ENCODE measurements at places on chromosomes 5 and 9.
A peak's percentile ranks its signal among the peaks of the same experiment; 100 is the strongest.

DNA sequence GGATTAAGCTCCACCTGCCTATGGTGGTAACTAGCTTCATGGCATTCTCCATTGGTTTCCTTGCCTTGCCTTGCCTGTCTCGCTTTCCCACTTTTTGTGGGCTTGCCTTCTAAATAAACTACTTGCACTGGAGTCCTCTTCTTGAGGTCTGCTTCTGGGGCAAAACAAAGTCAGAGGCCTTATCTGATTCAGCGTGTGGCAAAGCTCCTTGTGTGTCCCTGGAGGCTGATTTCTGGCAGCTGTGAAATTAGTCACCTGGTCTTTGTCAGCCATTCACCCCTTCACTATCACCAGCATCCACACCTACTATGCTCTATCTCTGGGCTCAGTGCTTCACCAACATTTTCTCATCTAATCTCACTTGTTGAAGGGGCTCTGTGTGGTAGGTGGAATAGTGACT lies 176.2 kb downstream of the SEC61B start:
- no peak for DNase-seq

GRCh38 chr9:38355517-38356120 lies 36.9 kb upstream of the ALDH1B1 start:
- DNase-seq = no peak

- DNase-seq = no peak
These were observed 9.9 kb downstream of the NME5 start for GRCh38 chr5:138129347-138129746.

DNA sequence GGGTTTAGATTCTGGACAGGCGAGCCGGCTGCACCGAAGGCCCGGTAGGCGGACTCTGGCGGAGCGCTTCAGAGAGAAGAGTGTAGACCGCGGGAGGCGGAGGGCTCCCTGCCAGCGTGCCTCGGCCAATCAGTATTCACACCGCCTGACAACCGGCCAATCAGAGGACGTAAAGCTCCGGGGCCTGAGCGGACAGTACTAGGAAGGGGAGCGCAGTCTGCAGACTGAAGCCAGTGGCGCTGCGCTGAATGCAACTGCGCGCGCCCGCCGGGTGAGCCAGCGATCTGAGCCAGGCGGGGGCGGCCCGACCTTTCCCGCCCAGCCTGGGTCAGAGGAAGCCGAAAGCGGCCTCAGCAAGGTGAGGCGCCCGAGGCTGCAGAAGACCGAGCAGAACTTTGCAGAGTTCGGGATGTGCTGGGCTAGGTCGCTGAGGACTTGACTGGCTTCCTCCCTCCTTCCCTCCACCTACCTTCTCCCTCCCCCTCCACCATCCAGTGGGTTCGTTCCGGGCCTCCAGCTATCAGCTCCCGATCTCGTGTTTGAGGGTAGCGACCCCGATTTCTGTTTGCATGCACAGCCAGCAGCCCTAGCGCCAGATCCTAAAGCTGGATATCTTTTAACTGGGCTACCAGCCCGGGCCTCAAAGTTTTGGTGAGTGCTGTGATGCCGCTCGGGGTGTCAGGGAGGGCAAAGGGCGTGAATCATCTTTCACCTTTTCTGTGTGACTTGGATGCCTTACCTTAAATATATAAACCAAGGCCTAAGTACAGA lies at the start of gene DMRT2:
DMRT2 (plus strand) TSS at position 233 of the 771 bp plus-strand sequence. CDS start 1,257 bp downstream, outside the sequence.
- peak; percentile 45 for DNase-seq

- no peak for DNase-seq
These were observed 34.4 kb downstream of the NSUN2 start for GRCh38 chr5:6598351-6598900.

DNA sequence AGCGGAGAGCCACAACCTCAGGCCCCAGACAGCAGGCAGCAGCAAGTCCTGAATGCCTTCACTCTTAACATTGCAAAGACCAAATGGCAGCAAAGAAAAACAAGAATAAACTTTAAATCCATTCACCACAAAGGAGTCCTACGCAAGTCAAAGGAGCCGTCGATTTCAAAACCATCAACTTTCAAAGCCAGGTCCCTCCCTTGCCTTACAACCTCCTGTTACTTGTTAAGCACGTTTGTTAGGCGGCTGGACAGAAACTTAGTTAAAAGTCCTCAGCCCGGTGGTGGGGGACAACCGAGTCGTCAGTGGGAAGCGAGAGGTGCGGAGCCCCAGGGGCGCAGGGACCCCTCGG lies 938 bp downstream of the LPAR1 start:
- no peak for DNase-seq

GRCh38 chr5:33330426-33330825 lies 110.3 kb upstream of the TARS1 start:
- no peak for DNase-seq

DNA sequence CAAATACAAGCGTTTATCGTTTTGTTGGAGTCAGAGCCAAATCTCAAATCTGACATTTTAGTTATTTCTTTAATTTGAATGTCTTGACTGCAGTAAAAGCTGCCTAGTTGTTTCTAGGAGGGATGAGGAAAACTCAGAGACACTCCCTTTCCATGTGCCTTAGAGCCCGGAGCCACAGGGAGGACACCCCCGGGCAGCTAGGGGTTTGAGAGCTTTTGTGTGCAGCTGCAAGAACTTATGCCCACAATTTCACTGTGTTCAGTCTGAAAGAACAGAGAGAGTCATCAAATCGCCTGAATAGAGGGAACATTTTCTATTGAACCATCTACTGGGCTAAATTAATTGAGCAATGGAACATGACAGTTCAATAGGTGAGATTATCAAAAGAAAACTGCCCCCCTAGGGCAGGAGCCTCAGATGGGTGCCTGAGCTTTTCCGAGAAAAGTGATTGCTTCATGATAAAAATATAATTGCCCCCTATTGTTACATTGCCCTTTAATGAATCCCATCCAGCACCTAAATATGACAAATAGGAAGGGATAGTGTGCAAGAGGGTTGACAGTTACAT lies 709.3 kb upstream of the RGMB start:
- DNase-seq = no peak

DNA sequence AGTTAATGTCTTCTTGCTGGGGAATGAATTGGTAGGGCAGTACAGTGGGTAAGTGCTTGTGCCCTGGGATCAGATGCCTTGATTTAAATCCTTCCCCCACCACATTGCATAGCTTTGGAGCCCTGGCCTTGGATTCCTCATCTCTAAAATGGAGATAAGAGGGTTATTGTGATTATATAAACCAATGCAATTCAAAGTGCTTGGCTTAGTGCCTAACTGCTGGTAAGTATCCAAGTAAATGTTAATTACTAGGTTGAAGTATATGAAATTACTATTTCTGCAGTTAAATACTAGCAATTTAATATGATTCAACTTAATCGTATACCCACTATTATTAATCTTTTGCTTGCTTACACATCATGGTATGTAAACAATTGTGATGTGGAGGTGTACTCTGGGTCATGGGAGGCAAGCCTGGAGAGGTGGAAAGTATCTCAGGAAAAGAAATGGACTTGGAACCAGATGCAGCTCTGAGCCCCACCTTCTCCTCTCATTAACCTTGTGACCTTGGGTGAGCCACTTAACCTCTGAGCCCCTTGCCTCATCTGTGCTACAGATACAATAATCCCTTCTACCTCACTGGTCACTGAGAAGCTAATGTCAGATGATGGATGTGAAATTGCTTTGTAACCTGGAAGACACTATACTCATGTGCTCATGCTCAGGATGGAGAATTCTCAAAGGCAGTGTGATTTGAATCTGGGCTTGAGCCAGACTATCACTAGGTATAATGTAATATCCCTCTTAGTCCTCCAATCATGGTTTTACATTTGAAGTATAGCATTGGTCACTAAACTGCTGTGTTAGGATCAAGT lies 23.8 kb downstream of the NEUROG1 start:
- DNase-seq = no peak

GRCh38 chr9:116432051-116432450 lies 255.1 kb upstream of the TRIM32 start:
- DNase-seq = no peak

DNA sequence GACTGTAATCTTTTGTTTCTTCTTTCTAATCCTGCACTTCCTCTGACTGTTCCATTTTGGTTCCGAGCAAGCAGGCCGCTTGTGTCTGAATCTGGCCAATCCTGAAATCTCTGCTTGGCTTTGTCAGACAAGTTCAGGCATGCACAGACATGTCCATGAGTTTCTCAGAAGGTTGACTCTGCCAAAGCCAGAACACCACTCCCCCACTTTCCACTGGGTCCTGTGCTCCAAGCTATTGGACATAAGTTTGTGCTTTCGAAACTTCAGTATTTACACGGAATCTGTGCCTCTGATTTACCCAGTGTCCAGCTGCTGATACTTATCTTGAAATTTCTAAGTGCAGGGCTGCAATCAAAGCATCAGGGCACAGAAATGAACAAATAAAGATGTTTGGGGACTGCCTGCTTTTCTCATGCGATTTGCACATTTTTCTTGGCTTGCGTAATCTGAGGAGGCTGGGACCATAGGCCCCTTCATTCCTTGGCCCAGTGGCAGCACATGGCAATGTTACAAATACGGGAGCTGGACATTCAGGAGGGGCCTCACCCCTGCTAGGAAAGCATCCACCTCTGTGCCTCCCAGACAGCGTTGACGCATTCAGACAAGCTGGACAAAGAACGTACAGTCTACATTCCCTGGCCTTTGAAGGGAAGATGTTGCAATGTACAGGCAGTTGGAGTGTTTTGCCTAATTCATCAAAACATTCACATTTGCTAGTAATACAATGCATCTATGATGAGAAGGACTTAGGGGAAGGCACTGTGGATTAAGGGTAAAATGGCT lies 209.2 kb upstream of the PAPPA start:
- DNase-seq = peak; percentile 42

DNA sequence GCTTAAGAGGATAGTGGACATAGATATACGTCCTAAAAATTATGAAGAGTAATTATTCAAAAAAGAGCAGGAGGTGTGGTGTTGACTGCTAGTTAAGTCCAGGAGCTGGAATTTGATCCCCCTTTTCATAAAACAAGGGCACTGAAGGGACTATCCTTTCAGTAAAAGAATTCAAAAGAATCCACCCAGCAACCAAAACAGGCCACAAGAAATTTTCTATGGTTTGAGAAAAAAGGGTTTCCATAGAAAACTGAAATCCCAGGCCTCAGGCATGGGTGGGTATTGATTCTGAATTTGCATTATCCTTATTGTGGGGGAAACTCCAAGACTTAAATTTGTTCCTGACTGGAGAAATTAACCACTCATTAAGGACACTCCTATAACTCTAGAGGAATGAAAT lies 269.0 kb upstream of the MPDZ start:
- DNase-seq = no peak

DNA sequence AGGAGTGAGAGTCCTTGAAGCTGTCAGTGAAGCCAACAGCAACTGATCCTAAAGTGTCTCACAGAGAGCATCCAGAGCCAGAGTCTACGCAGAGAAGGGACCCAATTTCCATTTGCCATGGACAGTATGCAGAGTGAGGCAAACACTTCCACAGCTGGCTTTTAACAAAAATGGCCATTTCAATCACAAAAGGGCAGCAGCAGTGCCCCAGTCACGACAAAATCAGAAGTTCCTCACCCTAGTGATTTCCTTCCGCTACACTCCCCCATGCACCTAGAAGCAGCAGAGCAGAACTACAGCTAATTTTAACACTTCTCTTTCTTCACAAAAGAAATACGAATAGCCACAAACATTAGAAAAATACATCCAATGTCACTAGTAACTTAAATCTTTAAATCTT lies 27.9 kb downstream of the FBXW11 start:
- no peak for DNase-seq

DNA sequence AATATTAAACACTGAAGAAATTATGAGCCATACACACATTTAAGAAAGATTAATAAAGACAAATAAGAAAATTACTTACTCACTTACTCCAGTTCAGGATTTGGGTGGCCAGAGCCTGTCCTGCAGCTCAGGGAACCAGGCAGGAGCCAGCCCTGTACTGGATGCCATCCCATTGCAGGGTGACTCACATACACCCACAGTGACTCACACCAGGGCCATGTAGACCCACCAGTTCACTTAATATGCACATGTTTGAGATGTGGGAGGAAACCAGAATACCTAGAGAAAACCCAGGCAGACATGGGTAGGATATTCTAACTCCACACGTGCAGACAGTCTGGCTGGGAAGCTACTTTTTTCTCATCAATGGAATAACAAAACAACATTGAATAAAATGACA lies 49.6 kb upstream of the ADRB2 start:
- DNase-seq = peak; percentile 68

GRCh38 chr9:137809040-137809576 lies 68.5 kb upstream of the CACNA1B start:
- DNase-seq = no peak

GRCh38 chr5:7794311-7794710 lies 56.6 kb downstream of the CFAP90 start:
- no peak for DNase-seq

DNA sequence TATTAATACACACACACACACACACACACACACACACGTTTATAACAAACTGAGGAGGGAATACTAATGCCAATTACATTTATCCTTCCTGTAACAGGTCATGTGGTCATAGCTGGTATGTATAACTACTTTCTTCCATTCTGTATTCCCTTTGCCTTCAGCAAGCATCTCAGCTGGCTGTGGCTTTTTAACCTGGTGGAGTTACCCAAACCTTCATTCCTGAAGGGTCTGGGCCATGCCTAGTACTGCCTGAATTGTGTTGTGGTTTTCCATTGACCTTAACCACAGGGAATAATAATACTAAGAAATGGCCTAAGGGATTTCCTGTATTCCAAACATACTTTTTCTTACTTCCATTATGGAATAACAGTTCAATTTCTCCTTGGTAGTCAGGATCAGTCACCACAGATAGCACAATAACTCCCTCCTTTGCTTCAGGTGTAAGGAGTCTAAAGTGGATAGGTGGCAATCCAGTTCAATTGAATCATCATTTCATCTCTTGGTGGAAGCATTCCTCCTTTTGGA lies 222.2 kb upstream of the MEF2C start:
- DNase-seq = no peak

DNA sequence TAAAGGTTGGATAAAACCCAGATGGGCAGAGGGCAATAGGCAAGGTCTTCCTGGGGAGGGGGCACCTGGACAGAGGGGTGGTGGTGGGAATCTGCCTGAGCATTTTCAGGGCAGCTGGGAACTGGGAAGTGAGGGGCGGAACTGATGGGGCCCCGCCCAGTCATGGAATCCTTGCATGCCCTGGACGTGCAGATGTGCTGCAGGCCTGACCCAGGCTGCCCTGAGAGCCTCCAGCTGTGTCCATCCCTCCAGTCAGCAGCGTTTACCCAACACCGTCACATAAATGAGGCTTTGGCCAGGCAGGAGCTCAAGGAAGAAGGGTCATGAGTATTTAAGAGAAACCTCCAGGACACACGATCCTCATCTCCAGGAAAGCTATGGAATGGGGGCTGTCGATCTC lies 70.3 kb downstream of the DAB2IP start:
- no peak for DNase-seq

DNA sequence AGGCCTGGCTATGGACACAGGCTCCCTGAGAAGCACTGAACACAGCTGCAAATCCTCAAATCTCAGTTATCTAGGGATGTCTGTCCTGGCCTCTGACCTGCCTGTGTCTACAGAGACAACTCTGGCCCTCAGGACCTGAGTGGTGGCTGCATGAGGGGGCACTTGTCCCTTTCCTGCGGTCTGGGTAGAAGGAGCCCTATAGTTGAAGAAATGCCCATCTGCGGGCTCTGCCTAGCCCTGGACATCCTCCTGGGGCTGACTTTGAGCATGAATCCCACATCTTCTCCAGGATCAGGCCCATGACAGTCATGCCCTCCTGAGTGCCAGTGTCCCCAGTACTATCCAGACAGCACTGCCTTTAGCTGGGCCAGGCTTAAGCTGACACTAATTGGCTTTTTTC lies 10.0 kb downstream of the DNAJB5 start:
- peak; percentile 0 for DNase-seq
